ENCODE measurements at places on chromosomes 4 and X.

- DNase-seq, result no peak
These were observed 50.6 kb downstream of the ATP11C start for GRCh38 chrX:139882299-139882698.

GRCh38 chr4:20251796-20252655 lies at the start of gene SLIT2:
Gene SLIT2, plus strand, starts transcription at chr4:20251905. Its CDS starts 1,911 bp downstream, at chr4:20253816.
- peak; percentile 49 for DNase-seq

- no peak for DNase-seq
These were observed 230.8 kb downstream of the TMEM47 start for GRCh38 chrX:34426334-34426733.

DNA sequence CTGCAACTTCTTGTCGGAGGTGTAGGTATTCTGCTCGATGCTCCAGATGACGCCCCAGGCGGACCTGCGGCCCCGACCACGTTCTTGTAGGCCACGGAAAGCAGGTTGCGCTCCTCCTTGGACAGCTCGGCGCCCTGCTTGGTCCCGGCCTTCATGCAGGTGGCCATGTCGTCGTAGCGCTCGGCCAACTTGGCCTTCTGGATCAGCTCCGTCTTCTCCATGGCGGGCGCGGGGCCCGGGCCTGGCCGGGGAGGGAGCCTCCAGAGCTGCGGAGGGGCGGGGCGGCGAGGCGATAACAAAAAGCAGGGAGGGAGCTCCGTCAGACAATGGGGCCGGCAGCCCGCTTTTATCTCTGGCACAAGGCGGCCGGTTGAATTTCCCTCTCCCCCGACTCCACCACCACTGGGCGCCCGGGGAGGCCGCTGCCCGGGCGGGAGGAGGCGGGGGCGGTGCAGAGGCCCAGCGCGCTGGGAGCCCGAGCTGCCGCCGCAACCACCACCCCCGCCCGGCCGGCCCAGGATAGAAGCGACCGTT lies 28.3 kb upstream of the DRP2 start:
- no peak for DNase-seq

DNA sequence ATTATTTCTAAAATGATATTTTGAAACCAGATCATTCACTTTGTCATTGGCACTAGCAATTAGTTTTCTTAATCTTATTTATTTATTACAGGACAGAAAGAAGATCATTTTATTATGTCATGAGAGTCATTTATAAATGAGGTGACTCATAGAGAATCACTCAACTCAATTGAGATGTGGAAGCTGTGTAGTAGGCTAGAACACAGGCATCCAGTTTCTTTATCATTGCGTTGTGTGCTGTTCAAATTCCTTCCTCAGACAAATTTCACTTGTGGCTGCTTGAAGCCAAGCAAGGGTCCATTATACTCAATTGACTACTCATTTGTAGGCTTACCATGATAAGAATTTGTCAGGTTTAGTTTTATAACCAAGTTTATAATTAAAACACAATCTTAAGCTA lies 87.6 kb downstream of the MRPL1 start:
- no peak for DNase-seq

GRCh38 chrX:68409194-68409593 lies 24.1 kb downstream of the OPHN1 start:
- DNase-seq, result no peak

DNA sequence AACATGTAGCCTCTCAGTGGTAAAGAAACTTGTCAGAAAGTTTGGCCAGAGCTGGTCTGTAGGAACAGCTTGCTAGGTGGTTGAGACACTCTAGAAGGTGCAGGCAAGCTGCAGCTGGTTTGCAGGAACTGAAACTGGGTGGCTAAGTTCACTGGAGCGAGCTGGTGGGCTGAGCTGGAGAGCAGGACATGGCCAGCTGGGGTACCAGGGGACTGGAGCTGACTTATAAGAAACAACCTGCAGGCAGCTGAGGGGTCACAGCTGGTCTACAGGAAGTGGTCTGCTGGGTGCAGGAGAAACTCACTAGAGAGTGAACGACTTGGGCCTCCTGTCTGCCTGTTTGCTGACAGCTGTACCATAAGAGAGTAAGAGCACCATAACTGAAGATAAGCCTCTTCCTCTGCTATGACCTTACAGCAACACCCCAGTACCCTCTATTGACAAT lies 157.1 kb upstream of the LNX1 start:
- no peak for DNase-seq

DNA sequence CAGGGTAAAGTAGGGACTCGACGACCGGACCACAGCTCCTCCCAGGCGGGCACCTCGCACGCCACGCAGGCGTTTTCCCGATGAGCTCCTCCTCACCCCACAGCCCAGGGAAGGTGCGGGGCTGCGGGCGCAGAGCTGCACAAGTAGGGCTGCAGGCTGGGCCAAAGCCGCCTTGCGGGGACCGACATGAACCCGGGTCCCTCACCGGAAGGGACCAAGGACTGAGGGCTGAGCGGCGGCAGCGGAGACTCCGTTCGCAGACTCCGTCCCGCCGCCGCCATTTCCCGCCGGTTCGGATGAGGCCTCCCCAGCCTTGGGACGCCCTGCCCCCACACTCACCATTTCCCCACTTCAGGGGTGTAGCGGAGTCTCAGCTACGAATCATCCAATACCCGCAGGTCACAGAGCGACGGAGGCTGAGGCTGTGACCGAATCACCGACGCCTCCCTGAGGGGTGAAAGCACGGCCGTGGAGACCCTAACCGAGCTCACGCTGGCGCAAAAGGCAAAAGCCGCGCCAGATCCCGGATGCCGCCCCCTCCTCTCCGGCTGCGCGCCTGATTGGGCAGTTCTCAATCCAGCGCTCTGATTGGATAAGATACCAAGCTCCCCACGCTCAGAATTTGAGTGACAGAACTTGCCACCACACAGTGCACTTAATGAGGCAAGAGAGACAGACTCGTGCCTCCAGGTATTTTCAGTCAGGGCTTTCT lies at the start of gene ZNF732:
Gene ZNF732, minus strand, starts transcription at position 506 of the 712 bp plus-strand sequence. Its CDS starts 164 bp downstream, at position 342.
- no peak for DNase-seq

- DNase-seq, result no peak
These were observed 203.5 kb downstream of the RBM46 start for GRCh38 chr4:154984616-154985015.

GRCh38 chr4:189504220-189504619 lies 436.5 kb upstream of the FRG1 start:
- no peak for DNase-seq

DNA sequence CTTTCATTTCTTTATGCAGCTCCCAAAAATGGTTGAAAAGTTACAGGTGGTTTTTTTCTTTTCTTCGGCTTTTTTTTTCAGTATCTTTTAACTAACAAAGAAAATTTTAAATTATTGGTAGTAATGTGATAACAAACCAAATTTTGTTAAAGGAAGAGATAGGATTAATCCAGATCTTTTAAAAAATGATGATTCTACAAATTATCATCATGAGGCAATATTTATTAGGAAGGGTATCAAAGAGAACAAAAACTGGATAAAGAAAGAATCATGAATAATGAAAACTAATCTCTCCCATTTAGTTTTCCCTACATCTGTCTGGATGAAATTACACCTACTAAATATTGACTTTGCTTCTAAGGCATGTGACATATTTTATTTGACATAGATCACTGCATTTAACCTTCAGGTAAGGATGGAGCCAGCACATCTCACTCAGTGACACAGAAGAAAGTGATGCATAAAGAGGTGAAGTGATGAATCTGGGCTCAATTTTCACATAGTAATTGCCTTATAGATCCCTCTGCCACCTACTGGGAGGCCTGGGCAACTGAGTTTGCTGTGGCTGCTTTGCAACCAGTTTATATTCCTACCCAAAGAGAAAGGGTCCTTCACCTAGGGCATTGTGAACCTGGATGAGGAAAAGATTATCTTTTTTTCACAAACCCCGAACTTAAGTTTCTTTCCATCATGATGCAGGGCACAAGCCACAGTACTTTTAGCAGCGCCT lies 155.6 kb downstream of the HNRNPD start:
- no peak for DNase-seq

GRCh38 chr4:10457255-10457801 lies at the start of gene ZNF518B:
Gene ZNF518B, minus strand, starts transcription at chr4:10457426. Its CDS starts 11,098 bp downstream, at chr4:10446328.
- no peak for DNase-seq

DNA sequence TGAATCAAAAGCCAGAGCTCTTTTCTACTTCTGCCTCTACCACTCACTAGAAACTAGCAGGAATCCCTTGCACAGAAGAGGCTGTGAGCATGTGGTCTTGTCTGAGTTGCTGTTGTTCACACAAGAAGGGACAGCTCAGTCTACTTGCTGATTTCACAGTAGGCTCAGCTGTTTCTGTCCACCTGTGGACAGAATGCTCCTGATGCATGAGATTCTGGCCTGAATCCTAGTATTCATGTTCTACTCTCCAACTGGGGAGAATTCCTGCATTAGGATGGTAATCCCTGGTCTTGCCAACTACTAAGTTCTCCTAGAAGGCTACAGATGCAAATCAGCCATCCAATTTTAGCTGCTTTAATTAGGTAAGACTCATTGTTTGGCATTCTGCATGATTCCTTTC lies 112.8 kb downstream of the PPA2 start:
- no peak for DNase-seq

GRCh38 chr4:144872508-144873225 lies 225.3 kb downstream of the ANAPC10 start:
- DNase-seq, result no peak

DNA sequence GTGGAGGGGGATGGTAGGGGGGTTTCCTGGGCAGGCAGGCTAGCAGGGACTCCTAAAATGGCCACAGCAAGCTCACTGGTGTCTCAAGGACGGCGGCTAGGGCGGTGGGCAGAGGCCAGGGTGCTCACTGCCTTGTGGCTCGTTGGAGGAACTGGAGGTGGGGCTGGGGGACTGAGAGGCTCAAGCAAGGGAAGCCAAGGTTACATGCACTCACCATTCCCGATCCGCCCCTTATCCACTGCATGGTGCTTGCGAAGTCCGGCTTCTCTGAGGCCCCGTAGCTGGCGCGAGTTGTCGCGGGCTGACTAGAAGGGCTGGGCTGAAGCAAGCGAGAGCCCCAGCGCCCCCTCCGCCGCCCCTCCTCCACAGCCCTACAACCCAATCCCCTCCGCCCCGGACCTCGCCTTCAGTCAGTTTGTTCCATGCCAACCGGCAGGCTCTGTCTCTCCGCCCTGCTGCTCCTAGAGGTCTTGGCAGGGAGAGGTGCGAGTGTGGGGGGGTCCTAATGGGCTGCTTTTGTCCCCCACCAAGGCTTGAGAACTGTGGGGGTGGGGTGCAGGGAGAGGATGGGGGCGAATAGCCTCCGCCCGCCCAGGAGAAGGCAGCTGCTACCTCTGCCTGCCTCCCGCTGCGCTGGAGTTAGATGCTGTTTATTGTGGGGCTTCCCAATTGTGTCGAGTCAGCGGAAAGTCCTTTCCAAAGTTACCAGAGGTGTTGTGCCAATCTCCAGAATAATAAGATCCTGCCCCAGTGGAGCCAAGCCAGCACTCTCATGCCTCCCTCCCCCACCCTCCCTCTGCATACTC lies at the start of gene ARHGEF9:
Gene ARHGEF9, minus strand, starts transcription at position 313 of the 806 bp plus-strand sequence. Its CDS starts 69 bp downstream, at position 244.
- DNase-seq, result no peak

- DNase-seq, result no peak
These were observed 36.3 kb downstream of the ATRX start for GRCh38 chrX:77749695-77750094.

- DNase-seq, result no peak
These were observed 91.4 kb downstream of the ANXA3 start for GRCh38 chr4:78642934-78643333.

DNA sequence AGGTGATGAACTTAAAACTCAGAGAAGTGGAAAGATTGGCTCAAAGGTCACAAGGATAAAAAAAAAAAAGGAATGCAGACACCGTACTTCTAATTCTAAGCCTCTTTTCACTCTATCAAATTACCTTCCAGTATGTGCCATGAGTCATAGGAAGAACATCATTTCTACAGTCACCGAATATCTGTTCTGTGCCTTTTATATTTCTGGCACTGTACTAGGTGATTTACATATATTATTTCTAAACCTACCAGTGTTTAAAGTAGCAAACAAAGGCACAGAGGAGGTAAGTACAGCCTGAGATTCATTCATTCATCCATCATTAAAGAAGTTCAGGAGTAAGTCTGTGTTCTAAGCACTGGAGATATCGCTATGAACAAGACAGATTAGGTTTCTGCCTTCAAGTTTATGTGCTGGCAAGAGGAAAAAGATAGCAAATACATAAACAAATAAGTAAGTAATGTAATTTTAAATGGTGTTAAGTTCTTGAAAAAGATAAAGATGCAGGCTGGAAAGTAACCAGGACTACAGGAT lies 65.3 kb downstream of the PALLD start:
- peak; percentile 63 for DNase-seq

DNA sequence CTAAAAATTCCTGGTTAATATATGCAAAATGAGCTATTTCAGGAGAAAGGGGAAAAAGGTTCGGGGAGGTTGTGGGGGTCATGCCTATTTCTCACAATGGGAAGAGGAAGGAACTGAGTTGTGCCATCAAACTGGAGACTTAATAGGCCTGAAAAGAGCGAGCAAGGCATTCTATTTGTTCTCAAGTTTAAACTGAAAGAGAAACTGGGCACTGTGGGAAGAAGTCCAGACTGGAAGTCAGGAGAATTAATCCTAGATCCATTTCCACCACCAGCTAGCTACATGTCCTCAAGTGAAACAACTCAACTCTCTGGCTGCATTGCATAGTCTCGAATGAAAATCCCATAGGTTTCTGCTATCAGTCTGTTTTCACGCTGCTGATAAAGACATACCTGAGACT lies 50.6 kb downstream of the PPARGC1A start:
- no peak for DNase-seq

DNA sequence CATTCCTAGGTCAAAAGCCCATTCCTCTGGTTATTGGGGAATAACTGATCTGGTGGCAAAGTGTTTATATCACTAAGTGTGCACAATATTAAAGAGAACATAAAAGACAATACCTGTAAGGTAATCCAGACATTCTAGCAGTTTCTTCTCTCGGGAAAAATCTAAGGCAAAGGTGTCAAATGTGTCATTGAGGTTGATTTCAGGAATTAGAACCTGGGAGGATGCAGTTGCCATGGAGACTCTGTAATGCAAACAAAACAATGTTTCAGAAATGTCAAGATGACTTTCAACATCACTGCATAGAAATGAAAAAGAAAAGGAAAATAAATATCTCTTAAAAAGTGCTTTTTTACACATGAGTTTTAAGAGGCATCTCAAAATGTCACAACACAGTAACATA lies 145.9 kb downstream of the MID1 start:
- DNase-seq, result no peak

- peak; percentile 2 for DNase-seq
These were observed 103.8 kb upstream of the QRFPR start for GRCh38 chr4:121484633-121485032.

DNA sequence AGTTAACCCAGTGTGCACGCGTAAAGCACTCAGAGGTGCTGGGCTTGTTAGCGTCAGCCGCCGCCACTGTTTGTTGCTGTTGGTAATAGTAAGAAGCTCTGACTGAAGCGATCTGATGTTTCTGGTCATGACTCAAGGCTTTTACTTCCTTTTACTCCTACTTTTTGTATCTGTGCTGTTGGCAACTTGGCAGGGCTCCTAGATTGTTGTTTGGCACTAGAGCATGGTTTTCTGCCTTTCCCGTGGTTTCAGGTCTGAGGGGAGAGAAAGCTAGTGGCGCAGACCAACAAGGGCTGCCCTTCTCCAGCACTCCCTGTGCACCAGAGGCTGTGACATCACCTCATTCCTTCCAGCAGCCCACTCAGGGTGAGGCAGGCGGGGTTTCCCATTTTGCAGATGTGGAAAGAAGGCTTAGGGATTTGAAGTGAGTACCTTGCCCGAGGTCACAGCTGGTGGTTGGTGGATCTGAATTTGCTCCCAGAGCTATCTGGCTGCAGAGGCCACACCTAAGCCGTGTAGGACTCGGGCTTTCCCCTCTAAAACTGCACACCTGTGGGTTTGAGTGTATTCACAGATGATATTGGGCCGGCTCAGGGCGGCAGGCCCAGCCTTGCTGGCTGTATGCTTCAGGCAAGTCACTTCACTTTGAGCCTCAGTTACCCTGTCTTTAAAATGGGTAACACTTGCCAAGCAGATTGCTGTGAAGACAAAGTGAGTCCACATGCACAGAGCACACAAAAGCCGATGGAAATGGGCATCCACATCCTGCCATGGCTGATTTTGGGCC lies 51.2 kb upstream of the TADA2B start:
- no peak for DNase-seq
